ENCODE measurements at places on chromosomes 1 and 21. TPM values are rescaled to one million over a fixed set of nuclear protein-coding genes. Genes with fewer than 3 reads are reported as not detected.

GRCh38 chr1:38701088-38701487 lies 158.5 kb downstream of the RRAGC start:
- no peak for DNase-seq

- DNase-seq: no peak
Measured at GRCh38 chr21:29989634-29990234, 49.9 kb upstream of the GRIK1 start.

GRCh38 chr1:36156329-36157114 lies 562 bp downstream of the MAP7D1 start:
- peak; percentile 73 for DNase-seq

GRCh38 chr1:100313382-100313781 lies 38.9 kb upstream of the CDC14A start:
- no peak for DNase-seq

DNA sequence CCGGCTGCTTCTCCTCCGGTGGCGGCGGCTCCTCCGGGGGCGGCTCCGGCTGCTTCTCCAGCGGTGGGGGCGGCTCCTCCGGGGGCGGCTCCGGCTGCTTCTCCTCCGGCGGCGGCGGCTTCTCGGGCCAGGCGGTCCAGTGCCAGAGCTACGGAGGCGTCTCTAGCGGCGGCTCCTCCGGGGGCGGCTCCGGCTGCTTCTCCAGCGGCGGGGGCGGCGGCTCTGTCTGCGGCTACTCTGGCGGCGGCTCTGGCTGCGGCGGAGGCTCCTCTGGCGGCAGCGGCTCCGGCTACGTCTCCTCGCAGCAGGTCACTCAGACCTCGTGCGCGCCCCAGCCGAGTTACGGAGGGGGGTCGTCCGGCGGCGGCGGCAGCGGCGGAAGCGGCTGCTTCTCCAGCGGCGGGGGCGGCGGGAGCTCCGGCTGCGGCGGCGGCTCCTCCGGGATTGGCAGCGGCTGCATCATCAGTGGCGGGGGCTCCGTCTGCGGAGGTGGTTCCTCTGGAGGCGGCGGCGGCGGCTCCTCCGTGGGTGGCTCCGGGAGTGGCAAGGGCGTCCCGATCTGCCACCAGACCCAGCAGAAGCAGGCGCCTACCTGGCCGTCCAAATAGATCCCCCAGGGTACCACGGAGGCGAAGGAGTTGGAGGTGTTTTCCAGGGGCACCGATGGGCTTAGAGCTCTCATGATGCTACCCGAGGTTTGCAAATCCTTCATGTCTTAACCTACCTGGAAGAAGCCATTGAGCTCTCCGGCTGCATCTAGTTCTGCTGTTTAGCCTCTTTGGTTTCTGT lies 2.0 kb downstream of the LORICRIN start:
- no peak for DNase-seq

DNA sequence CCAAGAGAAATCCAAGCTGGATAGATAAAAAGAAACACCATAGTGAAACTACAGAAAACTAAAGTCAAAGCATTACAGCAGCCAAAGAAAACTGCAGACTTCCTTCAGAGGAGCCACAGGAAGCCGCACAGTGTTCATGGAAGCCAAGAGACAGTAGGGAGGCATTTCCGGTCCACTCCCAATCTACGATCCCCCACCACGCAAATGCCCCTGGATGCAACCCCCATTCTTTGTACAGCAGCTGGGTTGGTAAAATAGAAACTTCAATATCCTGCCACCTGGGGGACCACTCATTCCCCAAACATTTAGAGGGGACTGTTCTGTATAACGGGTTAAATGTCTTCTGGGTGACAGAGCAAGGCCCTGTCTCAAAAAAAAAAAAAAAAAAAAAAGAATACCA lies 43.9 kb upstream of the TSPEAR start:
- peak; percentile 15 for DNase-seq

- no peak for DNase-seq
Measured at GRCh38 chr1:21823206-21823979, 11.3 kb downstream of the LDLRAD2 start.

- peak; percentile 49 for DNase-seq
Measured at GRCh38 chr1:1349256-1350012, at the start of gene DVL1. Gene DVL1, minus strand, starts transcription at chr1:1349418. Its CDS starts 353 bp downstream, at chr1:1349065.

DNA sequence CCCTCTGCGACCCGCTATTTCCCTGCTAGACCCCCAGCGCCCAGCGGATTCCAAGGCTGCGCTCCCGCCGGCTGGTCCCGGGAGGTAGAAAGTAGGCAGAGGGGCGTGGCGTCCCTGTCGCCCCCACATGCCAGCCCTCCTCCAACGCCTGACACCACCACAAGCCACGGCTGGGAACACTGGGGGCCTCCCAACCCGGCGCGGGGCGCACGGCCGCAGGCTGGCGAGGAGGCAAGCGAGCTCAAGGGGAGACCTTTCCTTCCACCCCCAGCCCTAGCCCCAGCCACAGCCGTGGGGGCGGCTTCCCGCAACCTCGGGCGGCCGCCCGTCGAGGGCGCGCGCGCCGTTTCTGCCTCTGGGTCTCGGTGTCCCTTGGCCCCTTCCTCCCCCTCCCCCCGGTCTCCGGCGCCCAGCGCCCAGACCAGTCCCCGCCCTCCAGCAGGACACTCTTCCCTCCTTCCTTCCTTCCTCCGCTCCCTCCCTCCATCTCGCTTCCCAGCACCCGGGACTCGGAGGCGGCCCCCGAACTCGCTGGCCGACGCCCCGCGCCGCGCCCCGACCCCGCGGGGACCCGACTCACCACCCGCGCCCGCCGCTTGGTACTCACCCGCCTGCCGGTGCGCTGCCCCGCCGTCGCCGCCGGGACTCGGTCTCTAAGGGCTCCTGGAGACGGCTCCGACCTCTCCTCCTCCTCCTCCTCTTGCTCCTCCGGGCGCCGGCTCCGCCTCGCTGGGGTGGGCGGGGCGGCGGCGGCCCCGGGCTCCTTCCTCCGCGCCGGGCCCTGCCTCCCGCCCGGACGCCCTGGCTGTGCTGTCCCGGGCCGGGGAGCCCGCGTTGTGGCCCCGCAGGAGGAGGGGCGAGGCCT lies at the start of gene GNG12:
Gene GNG12 (minus strand): TSS at position 731 of the 865 bp plus-strand sequence. CDS start 125,781 bp downstream, outside the sequence.
- no peak for DNase-seq

- DNase-seq: no peak
Measured at GRCh38 chr1:184622136-184622823, 132.4 kb downstream of the EDEM3 start.

- no peak for DNase-seq
Measured at GRCh38 chr1:171420810-171421209, 64.5 kb upstream of the PRRC2C start.

GRCh38 chr21:36636016-36636415 lies 62.9 kb upstream of the SIM2 start:
- no peak for DNase-seq

DNA sequence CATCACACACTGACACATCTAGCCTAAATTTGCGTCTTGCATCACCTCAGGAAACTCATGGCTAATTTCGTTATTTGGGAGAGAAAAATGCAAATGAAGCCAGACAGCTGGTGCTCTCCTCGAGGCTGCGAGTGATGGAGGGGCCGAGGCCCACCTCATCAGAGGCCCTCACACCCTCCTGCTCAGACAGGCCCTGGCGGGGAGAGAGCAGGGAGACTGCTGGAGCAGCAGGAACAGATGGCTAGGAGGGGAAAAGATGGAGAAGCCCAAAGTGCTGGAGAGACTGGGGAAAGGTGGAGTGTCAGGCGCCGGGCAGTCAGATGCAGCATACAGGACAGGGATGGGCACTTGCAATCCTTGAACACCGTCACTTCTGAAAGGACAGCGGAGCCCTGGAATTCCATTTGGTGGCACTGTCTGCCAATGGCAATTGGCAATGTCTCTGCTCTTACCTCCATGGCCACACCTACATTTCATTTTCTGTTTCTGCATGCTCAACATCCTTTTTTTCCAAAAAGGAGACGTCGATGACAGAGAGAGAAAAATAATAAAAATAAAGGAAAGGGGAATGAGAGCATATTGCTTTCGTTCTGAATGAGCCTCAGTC lies 286.2 kb downstream of the SPATA17 start:
- no peak for DNase-seq

- DNase-seq: peak; percentile 2
Measured at GRCh38 chr1:50271968-50272578, 151.2 kb downstream of the DMRTA2 start.

DNA sequence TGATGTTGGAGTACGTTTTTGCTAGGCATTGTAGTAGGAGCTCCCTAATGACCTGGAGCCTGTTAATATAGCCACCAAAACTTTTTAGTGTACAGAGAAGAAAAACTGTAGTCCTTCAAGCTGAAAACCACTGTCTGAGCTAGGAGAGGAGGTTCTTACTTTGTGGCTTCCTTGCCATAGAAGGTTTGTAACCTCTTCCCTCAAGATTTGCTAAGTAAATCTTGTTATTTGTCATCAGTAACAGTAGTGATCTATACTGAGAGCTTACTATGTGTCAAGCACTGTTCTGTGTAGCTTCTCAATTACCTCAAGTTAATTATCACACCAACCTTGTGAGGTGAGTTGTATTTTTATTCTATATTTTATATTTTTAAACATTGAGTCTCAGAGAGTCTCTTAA lies 21.2 kb upstream of the LRRC8C start:
- no peak for DNase-seq

DNA sequence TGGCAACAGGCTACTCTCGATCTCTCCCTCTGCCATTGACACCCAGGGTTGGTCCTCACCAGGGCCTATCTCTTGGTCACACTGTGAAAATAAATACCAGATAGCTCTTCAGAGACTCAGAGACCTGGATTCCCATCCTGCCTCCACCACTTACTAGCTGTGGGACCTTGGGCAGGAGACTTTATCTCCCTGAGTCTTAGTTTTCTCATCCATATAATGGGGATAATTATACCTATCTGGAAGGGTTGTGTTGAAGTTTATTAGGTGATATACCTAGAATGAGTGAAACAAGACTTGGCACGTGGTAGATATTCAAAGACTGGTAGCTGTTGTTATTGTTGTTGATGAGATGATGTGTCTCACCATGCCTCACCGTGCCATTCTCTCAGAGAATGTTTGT lies 7.4 kb downstream of the DMBX1 start:
- no peak for DNase-seq

GRCh38 chr1:118290571-118290970 lies 105.5 kb upstream of the SPAG17 start:
- no peak for DNase-seq

DNA sequence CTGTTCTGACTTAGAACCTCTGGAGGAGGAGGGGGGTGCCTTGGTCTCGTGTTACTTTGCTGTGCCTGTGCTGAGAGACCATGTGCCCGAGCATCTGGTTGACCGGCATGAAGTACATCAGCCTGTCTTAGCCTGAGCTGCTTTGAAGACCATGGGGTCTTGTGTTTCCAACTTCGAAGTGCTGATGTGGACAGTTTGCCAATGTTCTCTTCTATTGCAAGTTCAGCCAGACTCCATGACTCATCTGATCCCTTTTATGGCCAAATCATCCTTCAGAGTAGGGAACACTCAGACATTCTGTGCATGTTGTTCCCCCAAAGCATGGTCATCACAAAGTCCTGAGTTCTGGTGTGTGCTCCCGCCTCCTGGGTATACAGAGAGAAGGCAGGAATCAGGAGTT lies 6.0 kb upstream of the PLA2G2C start:
- no peak for DNase-seq

- DNase-seq: peak; percentile 21
Measured at GRCh38 chr21:25733859-25734653, 648 bp downstream of the ATP5PF start.

DNA sequence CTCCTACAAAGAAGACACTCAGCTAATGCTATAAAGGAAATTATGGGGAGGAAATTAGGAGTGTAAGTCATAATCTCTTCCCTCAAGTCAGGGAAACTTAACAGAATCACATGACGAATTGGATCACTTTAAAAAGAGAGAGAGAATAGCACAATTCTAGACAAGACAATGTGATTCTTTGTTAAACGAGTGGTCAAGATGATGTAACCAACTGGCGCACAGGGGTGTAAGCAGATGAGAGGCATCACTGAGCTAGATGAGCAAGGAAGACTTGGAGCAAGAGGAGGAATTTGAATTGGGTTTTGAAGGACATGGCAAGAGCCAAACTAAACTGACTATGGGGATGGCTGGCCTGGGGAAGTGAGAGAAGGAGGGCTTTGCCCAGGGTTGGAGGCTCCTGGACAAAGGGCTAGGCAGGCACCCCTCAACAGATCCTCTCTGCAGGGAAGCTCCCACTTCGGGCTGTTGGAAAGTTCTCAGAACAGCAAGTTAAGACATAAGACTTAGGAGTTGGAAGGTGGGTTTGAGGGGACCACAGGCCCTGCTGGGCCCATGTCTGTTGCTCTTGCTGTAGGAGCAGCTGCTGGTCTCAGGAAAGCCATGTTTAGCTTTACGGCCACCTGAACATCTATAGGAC lies 123.9 kb upstream of the GRIK3 start:
- no peak for DNase-seq

- DNase-seq: no peak
Measured at GRCh38 chr21:33985117-33986050, 69.8 kb upstream of the ATP5PO start.

DNA sequence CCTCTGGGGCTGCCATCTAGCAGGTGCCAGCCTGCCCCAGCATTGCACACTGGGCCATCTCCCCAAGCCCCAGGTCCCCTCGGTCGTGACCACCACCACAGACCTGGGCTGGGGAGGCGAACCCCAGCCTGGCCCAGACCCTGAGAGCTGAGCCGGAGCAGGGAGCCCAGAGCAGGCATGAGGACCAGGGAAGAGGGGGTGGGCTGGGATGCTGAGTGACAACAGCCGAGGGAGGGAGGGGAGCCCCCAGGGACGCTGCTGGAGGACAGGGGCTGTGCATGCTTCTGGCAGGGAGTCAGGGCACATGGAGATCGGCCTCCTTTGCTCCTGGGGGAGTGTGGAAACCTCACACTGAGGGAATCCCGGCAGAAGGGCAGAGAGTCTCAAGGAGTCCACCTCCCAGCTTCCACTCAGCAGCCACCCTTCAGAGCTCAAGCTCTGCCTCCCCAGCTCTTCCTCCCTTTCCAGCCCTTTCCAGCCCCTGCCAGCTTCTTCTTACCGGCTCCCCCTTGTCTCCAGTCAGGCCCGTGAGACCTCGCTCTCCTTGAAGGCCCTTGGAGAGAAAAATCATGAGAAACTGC lies 23.7 kb upstream of the PEF1 start:
- no peak for DNase-seq

- no peak for DNase-seq
Measured at GRCh38 chr1:169707912-169708604, 3.4 kb downstream of the SELL start.

GRCh38 chr1:45205011-45205909 lies 1.1 kb downstream of the ZSWIM5 start:
- no peak for DNase-seq

The RGL1 gene
- total RNA-seq: 9.1 TPM

The DPH5 gene
- total RNA-seq: 44.4 TPM

The CNN3 gene
- 74.1 TPM for total RNA-seq

The NEXN gene
- 0.52 TPM for total RNA-seq

The S100A9 gene
- 281 TPM for total RNA-seq

The OR6K3 gene
- not detected for total RNA-seq

The SIK1 gene
- total RNA-seq: 1.1 TPM

The EVI5 gene
- 7.1 TPM for total RNA-seq

The TPRG1L gene
- total RNA-seq: 8.5 TPM

The C1orf167 gene
- 0.14 TPM for total RNA-seq

The OPTC gene
- total RNA-seq: 0.09 TPM

The THEM5 gene
- 0.09 TPM for total RNA-seq

Measured in thymus (tissue), 14 donors.